ENCODE measurements at places on chromosomes 12 and 14.

GRCh38 chr12:3016191-3016590 lies 57.0 kb downstream of the TEAD4 start:
- DNase-seq: no peak

DNA sequence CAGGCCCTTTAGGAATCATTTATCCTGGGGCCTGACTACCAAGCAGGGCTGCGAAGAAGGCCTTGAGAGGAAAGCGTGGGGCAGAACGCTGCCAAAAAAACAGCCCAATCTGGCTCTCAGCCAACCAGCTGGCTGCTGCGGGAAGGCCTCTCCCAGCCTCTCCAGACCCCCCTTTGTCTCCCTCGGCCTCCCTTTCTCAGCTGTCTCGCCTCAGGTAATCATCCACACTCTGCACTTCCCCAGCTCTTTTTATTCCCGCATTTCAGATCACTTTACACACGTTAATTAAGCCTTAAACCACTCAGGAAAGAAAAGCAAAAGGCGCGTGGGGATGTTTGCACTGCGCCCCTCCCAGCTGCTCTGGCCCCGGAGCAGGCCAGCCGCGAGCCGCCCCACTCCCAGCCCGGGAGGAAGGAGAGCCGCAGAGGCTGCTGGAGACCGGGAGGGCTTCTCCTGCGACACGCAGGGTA lies 208.2 kb upstream of the FOXN3 start:
- DNase-seq: peak; percentile 44

DNA sequence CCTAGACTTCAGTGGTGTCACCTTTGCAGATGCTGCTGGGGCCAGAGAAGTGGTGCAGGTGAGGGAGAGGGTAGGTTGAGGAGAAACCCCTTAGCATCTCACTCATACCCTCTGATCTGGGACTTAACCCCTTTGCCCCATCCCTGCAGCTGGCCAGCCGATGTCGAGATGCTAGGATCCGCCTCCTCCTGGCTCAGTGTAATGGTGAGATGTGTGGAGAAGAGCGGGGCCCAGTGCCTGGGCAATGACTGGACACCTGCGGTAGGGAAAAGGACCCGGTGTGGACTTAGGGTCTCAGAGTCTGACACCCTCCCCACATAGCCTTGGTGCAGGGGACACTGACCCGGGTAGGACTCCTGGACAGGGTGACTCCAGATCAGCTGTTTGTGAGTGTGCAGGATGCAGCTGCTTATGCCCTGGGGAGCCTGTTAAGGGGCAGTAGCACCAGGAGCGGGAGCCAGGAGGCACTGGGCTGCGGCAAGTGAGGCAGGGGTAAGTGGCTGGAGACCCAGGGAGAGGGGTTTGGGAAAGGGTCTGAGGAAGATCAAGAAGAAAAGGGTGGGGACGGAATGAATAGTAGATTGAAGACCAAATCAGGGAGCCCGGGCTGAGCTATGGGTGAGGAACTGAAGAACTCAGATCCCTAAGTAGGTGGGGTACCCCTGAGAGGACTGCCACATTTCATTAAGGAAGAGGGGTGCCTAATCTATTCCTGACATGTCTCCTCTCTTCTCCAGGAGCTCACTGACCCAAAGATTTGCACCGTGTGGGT lies 7.6 kb downstream of the B4GALNT1 start:
- no peak for DNase-seq

GRCh38 chr14:95138876-95139275 lies 18.5 kb downstream of the DICER1 start:
- no peak for DNase-seq

All from SHP77 treated with DMSO at 0.1 percent for 48 hours (cell line).